ENCODE measurements at places on chromosomes 1 and 21.

DNA sequence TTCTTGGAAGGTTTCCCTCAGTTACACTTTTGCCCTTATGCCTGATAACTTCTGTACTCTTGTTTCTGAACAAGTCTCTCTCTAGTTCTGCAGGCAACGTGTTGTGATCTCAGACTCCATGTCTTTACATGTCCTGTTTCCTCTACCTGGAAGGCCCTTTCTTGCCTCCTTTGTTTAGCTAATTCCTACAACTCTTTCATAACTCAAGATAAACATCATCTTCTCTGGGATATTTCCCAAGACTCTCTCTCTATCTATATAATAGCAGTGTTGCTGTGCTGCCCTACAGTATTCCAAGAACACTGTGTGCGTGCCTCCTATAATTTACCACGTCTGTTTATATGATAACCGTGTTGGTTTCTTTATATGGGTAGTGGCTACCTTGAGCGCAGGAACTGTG is 47.8 kb downstream of the CHRM3 start:
- DNase-seq, result no peak

GRCh38 chr1:24003331-24003972 is 23.3 kb upstream of the SRSF10 start:
- DNase-seq, result no peak

DNA sequence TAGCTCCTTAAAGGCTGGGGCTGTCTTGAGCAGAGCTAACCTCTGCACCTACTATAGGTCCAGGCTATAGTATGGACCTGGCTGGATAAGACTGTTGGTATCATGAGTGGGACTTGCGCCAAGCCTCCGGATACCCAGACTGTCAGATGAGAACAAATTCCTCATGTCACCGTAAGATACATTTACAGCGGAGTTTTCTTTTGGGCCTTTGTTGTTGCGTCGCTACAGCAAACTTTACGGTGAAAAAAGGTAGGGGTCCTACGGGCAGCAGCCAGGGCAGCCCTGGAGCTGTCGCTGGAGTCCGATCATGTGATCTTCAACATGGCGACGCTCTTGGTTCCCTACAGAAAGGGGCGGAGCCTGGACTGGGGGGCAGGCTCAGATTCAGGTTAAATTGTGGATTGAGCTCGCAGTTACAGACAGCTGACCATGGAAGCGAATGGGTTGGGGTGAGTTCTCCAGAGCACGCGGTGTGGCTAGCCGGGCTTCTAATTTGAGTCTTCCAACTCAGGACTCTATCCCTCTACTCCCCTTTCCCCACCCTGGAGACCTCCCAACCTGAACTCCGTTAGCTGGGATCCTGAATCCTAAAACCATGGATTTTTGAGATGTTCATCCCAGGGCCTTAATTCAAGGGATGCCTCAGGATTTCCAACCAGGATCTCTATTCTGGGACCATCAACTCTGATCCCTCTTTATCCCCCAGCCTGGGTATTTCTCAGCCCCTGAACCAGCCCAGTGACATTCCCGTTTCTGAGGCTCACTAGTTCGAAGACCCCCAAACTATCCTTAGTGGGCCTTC is at the start of gene UROD:
TSS of gene UROD (plus strand) at position 418 of the 802 bp plus-strand sequence. CDS start at position 430, 12 bp downstream.
- DNase-seq, result peak; percentile 92

- DNase-seq, result peak; percentile 70
Observed at GRCh38 chr1:19597496-19598309, 46.4 kb upstream of the NBL1 start.

DNA sequence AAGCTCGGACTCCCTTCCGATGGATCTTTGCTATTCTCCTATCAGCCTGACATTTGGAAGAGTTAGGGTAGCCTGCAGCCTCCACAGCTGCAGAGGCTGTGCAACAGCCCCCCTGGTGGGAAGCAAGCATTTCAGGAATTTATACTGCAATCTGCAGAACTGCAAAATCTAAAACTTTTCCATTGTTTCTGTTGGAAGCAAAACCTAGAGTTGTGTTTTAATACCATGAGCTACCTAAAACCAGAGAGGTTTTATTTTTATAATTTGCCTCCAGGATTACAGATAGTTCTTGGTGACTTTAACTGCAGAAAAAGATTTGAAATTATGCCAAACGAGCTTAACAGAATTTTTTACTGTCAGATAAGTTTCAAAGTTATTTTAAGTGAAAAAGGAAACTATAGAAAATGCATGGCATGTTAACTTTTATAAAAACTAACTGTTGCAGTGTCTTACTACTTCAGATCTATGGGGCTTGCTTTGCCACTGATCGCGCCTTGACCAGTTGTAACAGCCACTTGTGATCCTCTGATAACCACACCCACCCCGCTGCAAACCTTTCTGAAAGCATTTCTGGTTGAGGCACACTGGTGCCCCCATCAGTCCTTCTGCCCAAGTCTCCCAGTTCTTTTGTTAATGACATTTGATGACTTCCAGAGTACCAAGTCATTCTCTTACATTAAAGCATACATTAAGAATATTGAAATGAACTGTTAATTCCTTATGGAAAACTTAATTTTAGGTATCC is 64.8 kb downstream of the PRDM2 start:
- DNase-seq, result no peak
